ENCODE measurements at places on chromosomes 4 and X.

DNA sequence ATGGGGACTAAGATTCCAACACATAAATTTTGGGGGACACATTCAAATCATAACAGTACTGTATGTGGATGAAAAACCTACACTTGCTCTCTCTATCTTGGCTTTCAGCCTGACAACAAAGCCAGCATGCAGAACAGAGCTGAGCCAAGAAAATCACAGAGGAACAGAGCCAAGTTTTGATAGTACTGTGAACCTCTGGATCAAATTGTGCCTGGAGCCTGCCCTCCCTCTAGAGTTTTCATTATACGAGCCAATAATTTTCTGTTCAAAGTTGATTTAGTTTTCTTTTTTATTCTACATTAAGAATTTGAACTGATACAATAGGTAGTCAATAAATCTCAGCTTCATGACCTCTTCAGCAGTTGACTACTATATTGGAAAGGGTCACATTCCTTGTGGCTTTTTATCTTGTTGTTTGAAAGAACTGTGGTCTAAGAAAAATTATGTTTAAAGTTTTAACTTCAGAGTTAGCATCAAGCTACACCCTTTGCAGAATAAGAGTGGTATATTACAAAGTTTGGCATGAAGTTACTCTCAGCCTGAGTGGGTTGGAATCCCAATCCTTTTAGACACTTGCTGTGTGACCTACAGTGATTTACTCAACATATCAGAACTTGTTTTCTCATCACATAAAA, 31.1 kb downstream of the GRID2 start:
- no peak for DNase-seq

DNA sequence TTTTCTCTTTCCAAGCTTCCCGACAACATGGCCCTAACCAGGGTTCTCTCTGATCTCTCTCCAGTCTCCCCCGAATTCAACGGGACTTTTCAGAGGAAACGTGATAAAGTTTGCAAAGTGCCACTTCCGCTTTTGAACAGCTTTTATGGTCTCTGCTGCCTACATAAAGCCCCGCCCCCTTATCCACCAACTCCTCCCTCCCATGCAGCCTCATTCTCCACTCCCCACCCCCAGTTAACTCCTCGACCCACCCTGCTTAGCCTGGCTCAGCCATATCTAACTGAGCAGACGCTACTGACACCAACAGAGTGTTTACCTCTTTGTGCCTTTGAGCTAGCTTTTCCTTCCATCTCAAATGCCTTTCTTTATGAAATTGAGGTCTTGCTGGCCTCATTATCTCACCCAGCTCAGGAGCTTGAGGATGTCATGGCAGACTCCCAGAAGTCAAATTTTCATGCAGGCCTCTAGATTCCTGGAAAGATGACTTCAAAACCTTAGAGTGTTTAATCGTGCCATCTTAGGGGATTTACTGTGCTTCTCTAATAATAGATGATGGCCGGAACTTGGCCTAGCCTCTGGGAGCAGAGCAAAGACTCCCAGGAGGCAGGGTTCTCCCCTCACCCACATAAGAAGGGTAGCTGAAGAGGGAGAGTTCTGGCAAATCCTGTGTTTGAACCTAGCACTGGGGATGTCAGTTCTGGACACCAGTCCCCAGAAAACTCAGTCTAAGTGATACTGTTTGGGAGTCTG, 606.0 kb downstream of the BCOR start:
- DNase-seq, result no peak

DNA sequence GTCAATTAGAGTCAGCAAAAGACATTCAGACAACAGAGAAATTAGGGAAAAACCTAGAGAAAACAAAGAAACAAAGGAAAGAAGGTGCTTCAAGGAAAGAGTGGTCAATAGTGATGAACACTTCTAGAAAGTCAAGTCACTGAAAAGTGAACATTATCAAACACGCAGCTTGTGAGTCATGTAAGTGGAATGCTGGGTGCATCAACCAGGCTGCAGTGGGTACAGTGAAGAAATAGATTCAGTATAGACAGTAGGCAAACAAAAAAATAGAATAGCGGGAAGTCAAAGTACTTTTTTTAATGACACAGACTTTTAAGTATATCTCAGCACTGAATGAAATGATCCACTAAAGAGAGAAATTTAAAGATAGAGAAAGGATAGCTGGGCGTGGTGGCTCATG, 245.8 kb downstream of the ARHGAP24 start:
- DNase-seq, result no peak

- DNase-seq, result no peak
Observed at GRCh38 chr4:5110901-5111300, 59.6 kb downstream of the STK32B start.

- DNase-seq, result no peak
Observed at GRCh38 chrX:9278475-9279233, 186.2 kb upstream of the TBL1X start.

DNA sequence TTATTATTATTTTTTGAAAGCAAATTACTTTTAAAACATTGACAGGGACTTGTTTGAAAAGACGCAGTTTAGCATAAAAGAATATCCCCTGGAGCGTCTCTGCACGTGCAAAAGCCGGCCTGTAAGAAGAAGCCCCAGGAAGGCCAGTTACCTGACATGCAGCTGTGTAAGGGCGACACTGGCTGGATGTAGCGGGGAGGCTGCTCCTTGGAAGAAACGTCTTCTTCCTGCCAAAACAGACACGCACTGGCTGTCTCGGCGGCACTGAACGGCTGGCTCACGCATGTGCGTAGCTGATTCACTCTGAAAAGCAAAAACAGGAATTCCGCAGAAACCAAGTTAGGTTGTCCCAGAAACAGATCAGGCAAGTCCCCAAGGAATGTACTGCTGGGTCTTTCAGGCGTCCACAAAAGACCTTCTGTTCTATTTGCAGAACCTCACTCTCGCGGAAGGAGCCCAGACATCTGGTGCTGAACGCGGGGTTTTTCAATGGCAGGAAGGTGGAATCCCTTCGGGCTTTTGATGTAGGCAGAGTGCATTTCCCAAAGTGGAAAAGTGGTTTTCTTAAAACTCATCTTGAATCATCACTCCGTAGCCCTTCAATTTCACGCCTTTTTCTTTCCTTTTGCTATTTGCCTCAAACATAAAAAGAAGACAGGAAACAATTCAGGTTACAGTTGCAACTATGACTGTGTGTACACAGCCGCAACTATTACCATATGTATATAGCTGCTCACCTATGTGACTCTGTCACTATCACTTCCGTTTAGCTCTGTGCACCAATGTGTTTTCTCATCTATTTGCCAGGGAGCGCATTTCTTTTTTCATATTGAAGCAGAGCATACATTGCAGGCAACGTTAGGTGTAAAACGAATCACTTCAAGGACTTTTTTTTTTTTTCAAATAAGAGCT, 38.1 kb upstream of the ARSH start:
- no peak for DNase-seq

- no peak for DNase-seq
Observed at GRCh38 chrX:139739138-139739537, 31.2 kb upstream of the MCF2 start.

- no peak for DNase-seq
Observed at GRCh38 chrX:68372665-68373064, 60.6 kb downstream of the OPHN1 start.

DNA sequence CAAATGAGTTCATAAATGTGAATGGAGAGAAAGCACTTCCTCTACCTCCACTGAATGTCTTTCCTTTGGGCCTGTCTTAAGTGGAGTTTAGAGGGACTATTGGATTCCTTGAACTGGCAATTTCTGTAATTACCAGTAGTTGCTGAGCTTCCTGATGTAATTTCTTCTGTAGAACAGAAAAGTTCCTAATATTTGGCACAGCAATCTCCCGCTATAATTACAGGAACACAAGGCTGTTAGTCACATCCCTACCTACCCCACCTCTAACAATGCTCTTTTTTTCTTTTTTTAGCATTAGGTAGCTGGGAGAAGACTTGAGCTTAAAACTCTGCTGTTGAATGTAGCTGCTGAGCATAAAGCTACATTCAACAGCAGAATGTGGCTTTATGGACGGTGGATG, 24.8 kb upstream of the RBPJ start:
- DNase-seq, result no peak

- DNase-seq, result no peak
Observed at GRCh38 chrX:118989886-118990285, 15.5 kb downstream of the LONRF3 start.

- DNase-seq, result no peak
Observed at GRCh38 chr4:53432528-53433424, 55.3 kb downstream of the FIP1L1 start.

DNA sequence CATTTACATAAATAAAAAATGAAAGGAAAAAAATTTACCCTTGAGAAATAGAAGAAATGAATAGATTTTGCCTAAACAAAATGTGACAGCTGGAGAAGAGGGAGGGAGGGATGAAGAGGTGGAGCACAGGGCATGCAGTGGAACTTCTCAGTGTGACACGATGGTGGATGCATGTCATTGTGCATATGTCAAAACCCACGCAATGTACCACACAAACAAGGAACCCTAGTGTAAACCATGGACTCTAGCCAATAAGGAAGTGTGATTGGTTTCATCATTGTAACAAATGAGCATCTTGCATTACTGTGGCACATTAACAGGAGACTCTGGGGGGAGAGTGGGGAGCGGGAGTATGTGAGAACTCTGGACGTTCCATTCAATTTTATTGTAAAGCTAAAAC, 58.6 kb downstream of the GATB start:
- DNase-seq, result no peak

- DNase-seq, result no peak
Observed at GRCh38 chrX:72128881-72129280, 2.8 kb downstream of the RTL5 start.

DNA sequence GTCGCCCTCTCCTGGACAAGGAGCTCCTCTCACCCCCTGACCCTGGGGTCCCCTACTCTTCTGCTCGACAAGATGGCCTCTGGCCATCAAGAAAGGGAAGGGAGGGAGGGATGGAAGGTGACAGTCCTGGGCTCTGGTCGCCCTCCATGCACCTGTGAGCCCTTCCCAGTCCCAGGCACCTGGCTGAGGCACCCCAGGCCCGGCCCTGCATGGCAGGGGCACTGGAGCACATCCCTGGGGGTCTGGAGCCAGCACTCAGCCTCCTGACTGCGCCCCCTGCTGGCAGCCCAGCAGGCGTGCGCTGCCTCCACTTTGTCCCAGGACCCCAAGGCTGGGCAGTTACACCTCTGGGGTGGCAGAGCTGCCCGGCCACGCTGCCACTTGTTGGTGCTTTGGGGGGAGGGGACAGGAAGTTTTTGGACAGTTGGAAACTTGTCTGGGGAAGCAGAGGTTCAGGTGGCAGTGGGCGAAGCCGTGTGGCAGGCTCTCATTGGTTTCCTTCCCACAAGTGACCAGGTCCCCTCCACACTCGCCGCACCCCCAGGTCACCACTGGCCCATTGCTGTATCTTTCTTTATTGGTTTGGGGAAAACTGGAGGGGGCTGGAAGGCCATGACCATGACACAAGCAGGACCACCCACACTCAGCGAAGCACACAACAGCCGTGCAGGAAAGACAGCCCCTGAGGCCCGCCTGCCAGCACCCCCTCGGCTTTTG, 4.3 kb downstream of the PNCK start:
- DNase-seq, result no peak

GRCh38 chr4:185849664-185850550, 37.9 kb upstream of the SORBS2 start:
- DNase-seq, result no peak

GRCh38 chr4:169225058-169225751, 45.6 kb downstream of the SH3RF1 start:
- no peak for DNase-seq

GRCh38 chrX:106903291-106903824, at the start of gene RIPPLY1:
Gene RIPPLY1 (minus strand): TSS chrX:106903341. CDS start chrX:106903287, 54 bp downstream.
- DNase-seq, result no peak

DNA sequence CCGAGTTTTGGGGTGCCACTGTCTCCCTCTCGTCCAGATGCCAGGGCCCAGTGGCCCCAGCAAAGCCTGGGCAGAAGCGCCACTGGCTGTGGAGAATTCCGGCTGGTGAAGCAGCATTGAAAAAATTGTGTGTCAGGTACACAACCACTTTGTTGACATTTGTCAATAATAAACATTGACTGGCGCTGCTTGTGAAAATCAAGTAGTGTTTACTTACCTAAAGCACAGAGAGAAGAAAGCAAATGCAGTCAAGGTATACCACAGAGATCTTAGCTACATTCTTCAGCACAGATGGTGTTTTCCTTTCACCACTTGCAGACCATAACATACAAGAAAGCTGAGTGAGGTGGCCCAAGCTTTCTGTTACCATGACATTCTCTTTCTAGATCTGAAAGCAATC, 14.5 kb upstream of the SLC7A11 start:
- no peak for DNase-seq
